NB4 (cell line): ENCODE measurements at places on chromosomes 6 and 20.
A peak's percentile ranks its signal among the peaks of the same experiment; 100 is the strongest.

DNA sequence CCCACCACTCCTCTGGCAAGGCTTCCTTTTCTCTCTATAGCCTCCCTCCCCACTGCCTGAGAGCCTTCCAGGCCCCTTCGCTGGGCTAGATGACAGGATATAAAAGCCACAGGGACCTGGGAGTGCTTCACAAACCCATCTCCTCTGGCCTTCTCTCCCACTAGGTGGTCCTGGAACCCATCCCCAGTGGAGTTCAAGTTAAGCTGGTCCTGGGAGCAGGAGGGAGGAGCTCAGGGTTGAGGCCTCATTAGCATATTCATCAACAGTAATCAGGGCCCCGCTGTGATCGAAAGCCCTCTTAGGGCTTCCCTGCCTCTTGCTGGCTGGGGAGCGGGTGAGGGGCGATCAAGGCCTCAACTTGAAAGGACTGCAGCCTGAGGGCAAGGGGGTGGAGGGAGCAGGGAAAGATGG lies 9.1 kb downstream of the EBF4 start:
- DNase-seq = no peak

DNA sequence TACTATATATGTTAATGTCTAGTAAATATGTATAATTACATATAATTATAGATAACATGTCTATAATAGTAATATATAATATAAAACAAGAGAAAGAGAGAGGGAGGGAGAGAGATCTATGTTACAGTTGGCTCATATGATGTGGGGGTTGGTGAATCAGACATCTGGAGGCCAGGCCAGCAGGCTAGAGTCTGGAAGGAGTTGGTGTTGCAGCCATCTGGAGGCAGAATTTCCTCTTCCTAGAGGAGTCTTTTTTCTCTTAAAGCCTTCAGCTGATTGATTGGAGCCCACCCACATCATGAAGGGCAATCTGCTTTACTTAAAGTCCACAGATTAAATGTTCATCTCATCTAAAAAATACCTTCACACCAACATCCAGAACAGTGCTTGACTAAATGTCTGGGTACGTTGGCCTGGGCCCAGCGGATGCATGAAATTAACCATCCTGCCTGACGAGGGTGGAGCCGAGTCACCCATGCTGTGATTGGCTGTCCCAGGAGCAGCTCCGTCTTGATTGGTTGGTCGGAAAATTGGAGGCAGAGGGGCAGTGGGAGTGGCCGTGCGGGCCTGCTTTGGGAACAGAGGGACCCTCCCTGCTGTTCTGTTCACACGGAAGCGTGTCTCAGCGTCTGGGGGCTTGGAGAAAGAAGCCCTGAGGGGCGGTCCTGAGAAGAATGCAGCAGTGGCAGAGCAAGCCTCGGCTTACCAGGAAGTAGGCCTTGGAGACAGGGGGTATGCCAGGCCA lies 392.4 kb downstream of the QKI start:
- DNase-seq = no peak

GRCh38 chr6:1297746-1298145 lies 14.2 kb upstream of the FOXQ1 start:
- DNase-seq = no peak

- no peak for DNase-seq
Measured at GRCh38 chr20:11729806-11730205, 187.9 kb upstream of the BTBD3 start.

GRCh38 chr20:433300-433975 lies 25.3 kb downstream of the RBCK1 start:
- DNase-seq = no peak

- DNase-seq = no peak
Measured at GRCh38 chr6:130933712-130934200, 106.5 kb downstream of the SMLR1 start.

GRCh38 chr6:72825315-72825911 lies 203.5 kb downstream of the KCNQ5 start:
- DNase-seq = no peak

DNA sequence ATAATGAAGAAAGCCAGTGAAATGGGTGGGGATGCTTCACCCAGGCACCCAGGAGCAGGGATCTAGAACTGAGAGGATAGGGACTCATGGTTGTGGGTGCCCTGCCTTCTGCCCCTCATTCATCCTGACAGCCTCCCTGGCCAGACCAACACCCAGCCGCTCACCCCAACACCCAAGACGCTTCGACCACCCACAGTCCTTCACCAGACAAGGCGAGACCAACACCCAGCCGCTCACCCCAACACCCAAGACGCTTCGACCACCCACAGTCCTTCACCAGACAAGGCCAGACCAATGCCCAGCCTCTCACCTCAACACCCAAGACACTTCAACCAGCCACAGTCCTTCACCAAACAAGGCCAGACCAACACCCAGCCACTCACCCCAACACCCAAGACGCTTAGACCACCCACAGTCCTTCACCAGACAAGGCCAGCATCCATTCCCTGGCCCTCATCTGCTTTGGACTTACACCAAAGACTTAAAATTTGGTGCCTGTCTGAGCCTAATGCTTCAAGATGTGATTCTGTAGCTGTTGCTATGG lies 131.5 kb downstream of the ANKRD60 start:
- no peak for DNase-seq

DNA sequence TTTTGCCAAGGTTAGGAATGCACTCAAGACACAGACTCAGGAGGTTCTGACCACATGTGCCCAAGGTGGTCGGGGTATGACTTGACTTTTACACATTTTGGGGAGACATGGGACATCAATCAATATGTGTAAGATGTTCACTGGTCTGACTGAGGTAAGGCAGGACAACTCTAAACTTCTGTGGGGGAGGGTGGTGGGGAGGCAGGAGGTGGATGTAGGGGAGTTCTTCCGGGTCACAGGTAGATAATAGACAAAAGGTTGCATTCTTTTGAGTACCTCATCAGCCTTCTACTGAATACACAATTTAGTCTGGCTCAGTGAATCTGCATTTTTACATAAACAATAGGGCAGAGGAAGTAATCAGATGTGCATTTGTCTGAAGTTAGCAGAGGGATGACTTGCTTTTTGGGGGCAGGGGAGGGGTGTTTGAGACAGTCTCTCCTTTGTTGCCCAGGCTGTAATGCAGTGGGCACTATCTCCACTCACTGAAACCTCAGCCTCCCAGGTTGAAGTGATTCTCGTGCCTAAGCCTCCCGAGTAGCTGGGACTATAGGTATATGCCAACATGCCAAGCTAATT lies 10.9 kb downstream of the ECHDC1 start:
- DNase-seq = no peak

DNA sequence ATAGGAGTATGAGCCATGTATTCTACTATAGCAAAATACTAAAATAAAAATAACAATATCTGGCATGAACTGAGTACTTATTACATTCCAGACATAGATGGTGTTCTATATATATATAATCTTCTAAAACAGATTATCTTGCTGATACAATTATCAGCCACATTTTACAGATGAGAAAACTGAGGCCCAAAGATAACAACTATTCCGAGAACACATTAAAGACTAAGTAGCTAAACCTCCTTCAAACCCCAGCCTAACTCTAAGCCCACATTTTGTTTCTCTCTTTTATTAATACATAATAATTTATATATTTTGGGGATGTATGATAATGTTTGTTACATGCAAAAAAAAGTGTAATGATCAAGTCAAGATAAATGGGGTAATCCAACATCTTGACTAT lies 98.7 kb upstream of the RUNX2 start:
- DNase-seq = no peak

GRCh38 chr6:298233-299103 lies 6.2 kb downstream of the DUSP22 start:
- peak; percentile 94 for DNase-seq

DNA sequence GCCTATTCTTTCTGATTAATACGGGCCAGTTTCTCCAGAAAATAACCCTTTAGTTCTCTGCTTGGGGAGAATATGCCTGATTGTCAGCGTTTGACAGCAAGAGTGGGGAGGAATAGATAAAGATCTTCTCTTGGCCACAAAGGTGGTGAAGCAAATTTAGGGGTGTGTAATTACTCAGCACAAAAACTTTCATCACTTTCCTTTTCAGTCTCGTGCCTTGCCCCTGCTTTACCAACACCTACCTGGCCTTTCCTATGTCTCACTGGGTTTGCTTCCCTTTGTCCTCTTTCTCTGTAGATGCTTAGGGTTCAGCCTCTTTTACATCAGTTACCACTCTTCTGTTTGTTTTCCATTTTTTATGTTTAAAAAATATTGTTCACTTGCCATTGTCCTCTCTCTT lies 99.2 kb downstream of the MCHR2 start:
- DNase-seq = no peak

DNA sequence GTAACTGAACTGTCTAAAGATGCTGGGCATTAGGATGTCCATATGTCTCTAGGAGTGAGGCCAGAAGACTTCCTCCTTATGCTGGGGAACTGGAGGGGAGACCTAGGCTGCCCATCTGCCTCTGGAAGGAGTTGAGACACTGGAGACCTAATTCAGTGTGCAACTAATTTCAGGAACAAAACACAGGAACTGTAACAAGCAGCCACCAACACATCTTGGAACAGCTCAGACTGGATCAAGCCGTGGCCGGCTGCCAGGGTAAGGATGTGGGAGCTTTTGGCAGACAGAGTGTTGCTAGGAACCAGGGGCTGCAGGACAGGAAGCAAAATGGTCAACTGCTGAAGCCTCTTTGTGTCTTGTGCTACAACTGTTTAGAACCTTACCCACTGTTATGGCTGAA lies 16.4 kb upstream of the MAS1 start:
- DNase-seq = no peak

DNA sequence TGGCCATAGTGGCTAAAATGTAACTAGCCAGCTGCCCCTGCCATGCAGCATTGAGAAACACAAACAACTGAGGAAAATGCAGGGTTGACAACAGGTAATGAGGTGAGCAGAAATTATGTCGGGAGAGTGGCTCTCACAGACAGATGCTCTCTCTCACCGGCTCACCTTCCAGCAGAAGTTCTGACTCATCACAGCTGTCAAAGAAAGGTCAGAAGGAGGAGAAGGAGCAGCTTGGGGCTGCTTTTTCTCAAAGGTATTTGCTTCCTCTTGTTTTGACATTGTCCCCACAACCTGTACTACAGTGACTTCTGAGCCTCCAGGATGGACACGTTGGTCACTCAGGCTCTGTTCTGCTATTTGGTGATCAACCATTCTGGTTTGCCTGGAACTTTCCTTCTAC lies 190.5 kb upstream of the HEY2 start:
- DNase-seq = no peak

DNA sequence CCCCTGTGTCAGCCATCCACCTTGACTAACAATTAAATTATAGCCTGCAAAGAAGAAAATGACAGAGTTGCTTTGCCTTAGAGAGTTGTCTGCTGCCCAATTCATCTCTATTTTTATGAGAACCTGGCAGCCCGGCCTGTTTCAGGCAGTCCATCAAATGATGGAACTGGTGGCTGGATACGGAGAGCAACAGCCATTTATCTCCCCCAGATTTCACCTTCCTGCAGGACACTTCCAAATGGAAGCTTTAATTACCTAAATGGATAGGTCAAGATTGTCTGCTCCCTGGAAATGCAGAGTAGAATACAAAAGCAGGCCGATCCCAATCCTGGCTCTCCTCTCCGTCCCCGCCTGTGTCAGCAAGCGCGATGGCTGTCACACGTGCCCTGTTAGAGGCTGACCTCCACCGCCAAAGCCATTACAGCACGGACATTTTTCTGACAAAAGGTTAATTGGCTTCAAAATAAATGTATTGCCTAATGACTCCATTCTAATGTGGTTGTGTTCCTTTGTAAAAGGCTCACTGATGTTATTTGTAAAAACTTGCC lies 86.7 kb downstream of the PACRG start:
- DNase-seq = no peak

DNA sequence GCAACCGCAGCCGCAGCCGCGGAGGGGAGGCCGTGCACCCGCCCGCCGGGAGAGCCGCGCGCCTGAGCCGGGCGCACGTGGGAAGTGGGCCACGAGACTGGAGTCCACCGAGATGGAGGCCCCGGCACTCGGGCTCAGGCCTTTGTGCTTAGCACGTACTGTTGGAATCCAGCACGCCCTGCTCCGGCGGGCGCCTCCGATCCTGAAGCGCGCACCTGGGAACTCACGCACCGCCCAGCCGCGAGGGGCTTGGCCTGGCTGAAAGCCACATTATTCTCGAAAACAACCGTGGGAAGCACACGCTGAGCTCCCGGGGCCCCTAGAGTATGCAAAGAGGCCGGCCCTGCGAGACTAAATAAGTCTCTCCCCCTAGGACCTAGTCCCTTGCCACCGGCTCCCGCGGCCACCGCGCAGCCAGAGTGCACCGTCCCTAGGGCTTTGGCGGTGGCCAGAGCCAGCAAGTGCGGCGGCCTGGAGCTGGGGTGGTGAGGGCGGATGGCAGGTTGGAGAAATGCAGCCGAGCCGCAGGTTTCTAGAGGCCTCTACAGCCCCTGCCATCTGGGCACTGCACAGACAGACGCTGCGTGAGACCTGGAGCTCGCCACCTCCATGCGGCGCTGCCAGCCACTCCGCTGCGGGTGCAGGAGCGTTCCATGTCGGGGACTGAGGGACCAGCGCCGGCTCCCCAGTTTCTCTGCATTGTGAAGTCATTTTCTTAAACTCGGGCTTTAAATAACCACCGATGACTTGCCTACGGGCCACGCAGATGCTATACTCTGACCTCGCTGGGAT lies 42.0 kb upstream of the LY86 start:
- peak; percentile 74 for DNase-seq

- no peak for DNase-seq
Measured at GRCh38 chr6:2877057-2877882, 25.8 kb downstream of the SERPINB9 start.

DNA sequence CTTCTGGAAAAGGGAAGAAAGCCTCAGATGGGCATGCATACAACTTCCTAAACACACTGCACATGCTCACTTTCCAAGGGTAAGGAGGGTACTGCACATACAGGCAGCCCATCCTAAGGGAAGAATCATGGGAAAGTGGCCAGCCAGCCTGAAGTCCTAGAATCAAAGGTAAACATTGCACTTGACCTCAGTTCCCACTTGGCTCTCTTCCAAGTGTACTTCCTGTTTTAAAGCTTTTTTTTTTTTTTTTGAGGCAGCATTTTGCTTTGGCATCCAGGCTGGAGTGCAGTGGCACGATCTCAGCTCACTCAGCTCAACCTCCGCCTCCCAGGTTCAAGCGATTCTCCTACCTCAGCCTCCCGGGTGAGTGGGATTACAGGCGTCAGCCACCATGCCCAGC lies 225.3 kb upstream of the EPHA7 start:
- DNase-seq = peak; percentile 11

DNA sequence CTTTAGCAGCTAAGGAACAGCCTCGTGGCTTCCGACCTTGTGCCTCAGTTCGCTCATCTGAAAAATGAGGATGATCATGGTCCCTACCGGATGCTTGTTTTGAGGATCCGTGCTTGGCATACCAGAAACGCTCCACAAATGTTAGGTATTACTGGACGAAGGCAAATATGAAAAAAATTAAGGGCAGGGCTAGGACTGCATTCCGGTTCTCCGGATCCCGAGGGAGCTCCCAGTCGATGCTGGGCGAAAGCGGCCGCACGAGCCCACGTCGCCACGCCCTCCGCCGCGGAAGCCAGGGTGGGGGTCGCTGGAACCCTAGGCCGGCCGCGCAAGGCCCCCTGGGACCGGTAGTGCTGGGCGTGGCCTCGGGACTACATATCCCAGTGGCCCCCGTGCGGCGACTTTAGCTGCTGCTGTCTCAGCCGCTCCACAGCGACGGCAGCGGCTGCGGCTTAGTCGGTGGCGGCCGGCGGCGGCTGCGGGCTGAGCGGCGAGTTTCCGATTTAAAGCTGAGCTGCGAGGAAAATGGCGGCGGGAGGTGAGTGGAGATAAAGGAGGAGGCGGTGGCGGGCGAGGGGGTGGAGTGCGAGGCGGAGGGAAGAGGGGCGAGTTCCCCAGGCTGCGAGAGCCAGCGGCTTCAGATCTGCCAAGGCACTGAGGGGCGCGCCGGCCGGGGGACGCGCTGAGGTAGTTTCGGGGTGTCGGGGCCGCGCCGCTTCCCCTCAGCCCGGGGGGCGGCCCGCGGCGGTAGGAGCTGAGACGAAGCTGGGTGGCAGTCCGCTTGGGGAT lies at the start of gene NCOA3:
TSS of gene NCOA3 (plus strand) at position 406 of the 789 bp plus-strand sequence. CDS start 120,361 bp downstream, outside the sequence.
- peak; percentile 98 for DNase-seq
